ENCODE measurements at places on chromosomes 4 and X.

- DNase-seq: no peak
These were observed 241.6 kb upstream of the PUDP start for GRCh38 chrX:7389576-7389975.

- DNase-seq: no peak
These were observed 60.7 kb upstream of the NFKB1 start for GRCh38 chr4:102440498-102440897.

DNA sequence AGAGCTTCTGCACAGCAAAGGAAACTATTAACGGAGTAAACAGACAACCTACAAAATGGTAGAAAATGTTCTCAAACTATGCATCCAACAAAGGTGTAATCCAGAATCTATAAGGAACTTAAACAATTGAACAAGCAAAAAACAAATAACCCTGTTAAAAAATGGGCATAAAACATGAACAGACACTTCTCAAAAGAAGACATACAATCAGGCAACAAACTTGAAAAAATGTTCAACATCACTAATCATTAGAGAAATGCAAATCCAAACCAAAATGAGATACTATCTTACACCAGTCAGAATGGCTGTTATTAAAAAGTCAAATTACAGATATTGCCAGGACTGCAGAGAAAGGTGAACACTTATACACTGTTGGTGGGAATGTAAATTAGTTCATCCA is 309.6 kb upstream of the KLF3 start:
- DNase-seq: no peak

DNA sequence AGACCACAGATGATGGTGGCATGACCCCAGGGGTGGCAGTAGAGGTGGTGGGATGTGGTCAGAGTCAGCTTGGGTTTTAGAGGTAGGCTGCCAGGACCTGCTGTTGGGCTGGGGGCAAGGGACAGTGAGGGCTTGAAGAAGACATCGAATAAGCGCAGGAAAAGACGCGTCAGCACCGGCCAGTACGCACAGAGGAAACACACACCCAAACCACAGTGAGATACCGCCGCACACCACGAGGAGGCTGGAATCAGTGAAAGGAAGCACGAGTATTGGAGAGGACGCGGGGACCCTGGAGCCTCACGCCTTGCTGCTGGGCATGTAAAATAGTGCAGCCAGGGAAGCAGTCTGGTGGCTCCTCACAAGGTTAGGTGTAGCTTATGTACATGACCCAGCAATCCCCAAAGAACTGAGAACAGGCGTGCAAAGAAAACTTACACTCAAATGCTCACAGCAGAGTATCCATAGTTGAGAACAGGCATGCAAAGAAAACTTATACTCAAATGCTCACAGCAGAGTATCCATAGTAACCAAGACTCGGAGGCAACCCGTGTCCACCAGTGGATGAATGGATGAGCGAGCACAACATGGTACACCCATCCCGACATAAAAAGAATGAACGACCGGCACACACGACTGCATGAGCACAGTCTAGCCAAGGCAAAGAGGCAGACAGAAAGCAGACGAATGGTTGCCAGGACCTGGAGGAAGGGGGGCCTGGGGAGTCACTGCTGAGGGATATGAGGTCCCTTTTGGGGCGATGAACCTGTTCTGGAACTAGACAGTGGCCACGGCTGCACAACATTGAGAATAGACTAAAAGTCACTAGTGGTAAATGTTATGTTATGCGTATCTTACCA is 13.3 kb downstream of the PDZD4 start:
- no peak for DNase-seq

DNA sequence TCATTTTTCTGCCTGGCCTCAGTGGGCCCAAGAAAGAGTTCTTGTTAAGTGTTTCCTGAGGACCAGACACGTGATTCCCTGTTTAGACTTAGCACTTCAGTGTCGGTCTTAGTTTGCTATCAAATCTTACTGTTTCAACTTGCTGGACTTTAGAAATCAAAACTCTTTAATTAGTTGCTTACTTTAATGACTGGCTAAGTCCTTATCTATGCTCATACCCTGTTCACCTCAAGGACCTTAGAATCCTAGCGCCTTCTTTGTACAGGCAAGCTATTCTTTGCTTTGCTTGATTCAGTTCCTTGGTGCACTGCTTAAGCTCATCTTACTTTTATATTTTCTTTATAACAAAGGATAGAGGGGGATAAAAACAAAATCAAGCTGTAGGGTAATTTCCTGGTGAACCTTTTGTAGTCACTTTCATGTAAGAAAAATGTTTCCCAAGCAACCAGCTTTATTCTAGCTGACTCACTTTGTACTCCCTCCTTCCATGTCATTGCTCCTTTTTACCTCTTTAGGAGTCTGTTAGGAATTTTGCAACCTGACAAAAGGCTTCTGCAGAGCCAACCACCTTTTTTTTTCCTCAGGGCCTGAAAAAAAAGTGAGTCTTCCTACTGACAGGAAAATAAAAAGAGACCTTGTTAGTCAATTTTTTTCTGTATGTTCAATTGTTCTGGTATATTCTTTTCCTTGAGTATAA is 14.7 kb downstream of the WDR44 start:
- no peak for DNase-seq

- DNase-seq: no peak
These were observed 20.3 kb upstream of the DYNLT3 start for GRCh38 chrX:37867536-37868153.

DNA sequence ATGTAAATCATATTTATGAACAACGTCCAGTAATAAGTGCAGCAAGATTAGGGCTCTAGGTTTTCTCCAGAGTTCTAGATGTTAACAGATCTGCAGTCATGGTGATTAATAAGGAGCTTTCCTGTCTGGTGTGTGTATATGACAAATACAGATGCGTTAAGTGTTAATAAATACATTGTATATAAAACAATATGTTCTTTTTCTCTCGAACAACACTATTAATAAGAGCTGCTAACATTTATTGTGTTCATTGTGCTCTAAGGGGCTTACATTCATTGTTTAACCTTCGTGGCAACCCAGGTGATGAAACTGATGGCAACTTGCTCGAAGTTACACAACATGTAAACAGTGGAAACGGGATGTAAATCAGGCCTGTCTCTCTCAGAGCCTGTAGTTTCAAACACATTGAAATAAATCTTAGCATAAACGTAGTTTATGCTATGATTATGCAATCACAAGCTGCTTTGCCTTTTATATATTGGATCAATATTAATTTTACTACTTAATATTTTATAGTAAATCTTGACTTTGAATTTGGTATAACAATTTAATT is 547 bp upstream of the CLGN start:
- no peak for DNase-seq

- DNase-seq: no peak
These were observed 158.6 kb downstream of the STK32B start for GRCh38 chr4:5209862-5210261.

DNA sequence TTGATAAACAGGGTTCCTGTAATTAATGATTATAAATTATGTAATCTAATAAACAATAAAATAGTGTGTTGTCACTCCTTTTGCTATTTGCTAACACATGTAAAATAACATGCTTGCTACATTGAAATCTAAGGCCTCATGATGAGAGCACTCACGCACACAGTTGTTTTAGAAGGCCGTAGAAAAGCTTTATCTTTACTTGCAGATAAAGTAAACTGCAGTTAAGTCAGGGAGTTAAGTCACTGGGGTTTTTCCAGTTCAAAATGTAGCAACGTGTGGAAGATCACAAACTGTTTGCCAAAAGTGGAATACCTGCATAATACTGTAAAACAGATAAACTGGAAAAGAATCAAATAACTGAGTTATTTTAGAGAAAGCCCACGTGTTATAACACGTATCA is 187.3 kb upstream of the PACRGL start:
- no peak for DNase-seq

- no peak for DNase-seq
These were observed 38.0 kb downstream of the PCGF3 start for GRCh38 chr4:743463-744211.

- DNase-seq: no peak
These were observed 37.1 kb downstream of the VEGFC start for GRCh38 chr4:176755613-176756012.

DNA sequence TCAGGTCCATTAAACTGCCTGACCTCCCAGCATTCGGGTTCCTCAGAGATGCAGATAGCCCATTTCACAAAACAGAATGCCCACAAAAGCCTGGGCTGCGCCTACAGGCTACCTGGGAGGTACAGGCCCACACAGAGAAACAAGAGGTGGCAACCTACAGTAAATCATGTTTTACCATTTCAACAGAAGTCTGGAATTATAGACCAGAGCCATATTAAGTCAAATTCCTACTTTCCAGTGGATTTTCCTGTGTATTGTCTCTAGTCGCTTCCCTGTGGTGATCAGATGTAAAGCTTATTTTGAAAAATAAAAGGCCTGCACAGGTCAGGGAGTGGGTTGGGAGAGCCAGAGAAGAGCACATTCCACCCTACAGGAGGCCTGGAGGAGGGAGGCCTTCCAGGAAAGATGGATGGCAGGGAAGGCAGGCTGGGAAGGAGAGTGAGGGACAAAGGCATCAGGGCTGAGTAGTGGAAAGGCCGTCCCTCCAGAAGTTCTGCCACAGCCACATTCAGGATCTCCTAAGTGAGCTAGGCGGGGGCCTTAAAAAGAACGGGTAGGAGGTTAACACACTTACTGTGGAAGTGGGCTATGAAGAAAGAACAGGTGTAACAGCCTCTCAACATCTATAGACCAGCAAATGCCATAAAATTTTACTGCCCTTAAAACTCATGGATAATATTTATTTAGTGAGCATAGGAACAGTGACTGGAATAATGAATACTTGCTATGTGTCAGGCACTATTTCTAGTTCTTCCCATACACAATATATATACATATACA is 19.0 kb upstream of the USO1 start:
- no peak for DNase-seq

DNA sequence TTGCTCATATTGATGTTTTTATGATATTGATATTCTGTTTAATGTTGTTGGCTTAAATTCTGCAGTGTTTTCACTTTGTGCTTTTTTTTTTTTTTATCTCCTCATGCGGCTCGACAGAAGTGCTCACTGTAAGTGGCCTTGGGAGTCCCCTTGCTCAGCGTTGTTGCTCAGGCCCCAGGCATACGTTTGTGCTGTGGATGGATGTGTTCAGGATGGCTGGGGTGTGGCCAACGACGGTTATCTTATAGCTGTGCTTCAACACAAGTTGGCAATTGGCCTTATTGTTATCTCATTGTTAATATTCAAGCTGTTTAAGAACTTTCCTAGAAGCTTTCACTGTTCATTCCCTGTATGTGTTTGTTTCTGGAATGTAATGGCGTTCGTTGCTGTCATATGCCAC is 36.4 kb upstream of the CLCN4 start:
- no peak for DNase-seq

- DNase-seq: no peak
These were observed 107.3 kb downstream of the PTTG2 start for GRCh38 chr4:38067499-38067898.

DNA sequence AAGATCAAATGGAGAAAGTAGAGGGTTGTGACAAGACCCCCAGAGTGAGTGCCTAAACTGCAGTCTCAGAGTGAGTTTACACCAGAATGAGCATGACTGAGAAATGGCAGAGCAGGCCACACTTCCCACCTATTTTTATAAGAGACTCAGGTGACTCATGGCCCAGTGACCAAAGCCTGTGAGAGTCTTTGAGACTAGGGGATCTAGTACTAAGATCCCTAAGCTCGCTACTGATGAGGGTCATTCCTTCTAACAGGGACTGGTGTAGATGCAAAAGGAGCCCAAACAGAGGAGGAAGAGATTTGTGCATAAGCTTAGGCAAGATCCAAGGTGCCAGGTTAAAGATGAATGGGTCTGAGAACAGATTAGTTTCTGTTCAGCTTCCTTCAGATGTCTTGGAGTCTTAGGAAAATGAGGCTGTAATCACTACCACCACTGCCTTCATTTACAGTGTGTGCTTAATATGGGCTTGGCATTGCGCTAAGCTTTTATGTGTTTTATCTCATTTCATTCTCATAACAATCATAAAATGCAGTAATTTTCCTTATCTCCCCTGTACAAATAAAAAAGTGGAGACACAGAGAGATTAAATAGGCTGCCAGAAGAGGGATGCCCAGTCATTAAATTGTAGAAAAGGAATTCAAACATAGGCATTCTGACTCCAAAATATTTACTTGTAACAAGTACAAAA is 62.8 kb downstream of the RWDD4 start:
- DNase-seq: no peak

DNA sequence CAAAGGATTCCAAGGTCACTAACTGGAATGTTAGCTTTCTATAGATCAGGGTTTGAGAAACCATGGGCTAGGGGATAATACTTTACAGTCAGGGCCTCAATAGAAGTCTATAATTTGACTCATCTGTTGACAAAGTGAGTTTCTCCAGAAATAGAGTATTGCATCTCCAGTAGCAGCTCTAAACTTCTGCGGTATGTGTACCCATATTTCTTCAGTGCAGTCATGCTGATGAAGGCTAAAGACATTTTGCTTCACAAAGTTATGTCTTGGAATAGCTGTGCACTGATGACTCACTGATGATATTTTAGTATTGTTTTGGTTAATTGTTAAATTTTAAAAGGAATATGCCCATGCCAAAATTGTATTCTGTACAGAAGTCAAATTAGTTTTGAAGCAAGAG is 464.9 kb upstream of the AMOT start:
- DNase-seq: no peak

DNA sequence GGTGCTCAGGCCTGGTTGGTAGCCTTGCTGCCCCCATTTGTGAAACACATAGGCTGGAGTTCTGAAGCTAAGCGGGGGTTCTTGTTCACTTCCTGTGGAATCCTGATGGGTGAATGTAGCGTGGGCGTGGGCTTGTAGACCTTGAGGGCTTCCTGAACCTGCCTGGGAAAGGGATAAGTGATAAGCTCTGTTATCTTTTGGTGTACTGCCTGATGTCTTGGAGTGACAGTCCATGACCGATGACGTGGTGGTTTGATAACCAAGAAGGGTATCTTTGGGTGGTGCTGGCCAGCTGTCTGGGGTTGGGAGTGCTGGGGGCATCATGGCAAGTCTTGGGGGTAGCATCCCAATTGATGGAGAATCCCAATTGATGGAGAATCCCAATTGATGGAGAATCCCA is 17.5 kb upstream of the WDR1 start:
- DNase-seq: no peak

DNA sequence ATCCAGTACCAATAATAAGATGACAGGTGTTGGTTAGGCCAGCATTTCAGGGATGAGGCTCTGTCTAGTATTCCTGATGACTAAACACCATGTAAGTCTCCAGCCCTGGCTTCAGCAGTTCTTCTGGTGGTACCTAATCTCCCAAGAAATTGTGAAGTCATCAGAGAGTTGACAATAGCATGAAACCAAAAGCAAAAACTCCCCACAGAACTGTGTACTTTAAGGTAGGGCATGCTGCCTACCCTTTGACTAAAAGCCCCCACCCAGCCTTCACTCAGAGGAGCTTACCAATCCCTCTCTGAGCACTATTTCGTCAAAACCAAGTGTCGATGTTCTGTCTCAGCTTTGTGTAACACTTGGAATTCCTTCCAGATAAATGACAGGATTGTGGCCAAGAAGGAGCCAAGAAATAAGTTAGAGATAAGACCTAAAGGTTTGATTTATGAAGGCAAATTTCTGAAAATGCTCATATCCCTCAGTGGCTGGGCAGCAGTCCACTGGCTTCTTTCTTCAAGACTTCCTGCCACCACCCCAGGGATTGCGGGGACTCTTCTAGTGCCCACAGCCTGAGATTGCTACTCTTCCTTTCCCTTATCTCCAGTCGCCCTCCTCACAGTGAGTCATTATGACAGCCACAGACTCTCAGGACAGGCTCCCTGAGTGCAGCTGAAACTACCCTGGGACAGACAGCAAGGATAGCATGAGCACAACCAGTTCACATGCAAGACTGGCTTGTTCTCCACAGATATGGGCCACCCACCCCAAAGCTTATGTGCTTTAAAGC is 67.3 kb upstream of the LHFPL1 start:
- no peak for DNase-seq

GRCh38 chrX:2781226-2781571 is 29.4 kb downstream of the XG start:
- no peak for DNase-seq
